AG10803 (cell line): ENCODE measurements at places on chromosomes 11 and 22.
A peak's percentile ranks its signal among the peaks of the same experiment; 100 is the strongest.

- no peak for DNase-seq
Observed at GRCh38 chr22:47203554-47203991, 441.1 kb downstream of the TBC1D22A start.

DNA sequence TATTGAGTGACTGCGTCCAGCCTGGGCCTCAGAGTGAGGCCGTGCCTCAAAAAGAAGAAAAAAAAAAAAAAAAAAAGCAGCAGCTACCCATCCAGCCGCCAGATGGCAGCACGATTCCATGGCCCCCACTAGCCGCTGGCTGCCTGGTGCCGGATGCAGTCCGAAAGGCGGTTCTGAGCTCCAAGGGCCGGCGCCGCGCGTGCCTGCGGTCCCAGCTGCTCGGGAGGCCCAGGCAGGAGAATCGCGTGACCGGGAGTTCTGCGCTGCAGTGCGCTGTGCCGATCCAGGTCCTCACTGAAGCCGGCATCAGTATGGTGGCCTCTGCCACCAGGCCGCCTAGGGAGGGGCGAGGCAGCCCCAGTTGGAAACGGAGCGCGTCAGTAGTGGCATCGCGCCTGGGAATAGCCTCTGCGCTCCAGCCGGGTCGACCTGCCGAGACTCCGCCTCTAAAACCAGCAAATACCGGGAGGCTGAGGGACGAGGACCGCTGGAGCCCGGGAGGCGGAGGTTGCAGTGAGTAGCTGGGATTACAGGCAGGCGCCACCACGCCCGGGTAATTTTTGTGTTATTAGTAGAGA is 19.3 kb downstream of the SCARF2 start:
- DNase-seq = peak; percentile 89

GRCh38 chr22:34834059-34834458 is 231.9 kb upstream of the ISX start:
- DNase-seq = no peak

GRCh38 chr11:113685654-113686359 is 20.3 kb downstream of the TMPRSS5 start:
- no peak for DNase-seq

GRCh38 chr11:28677721-28678120 is 569.5 kb downstream of the METTL15 start:
- DNase-seq = no peak

DNA sequence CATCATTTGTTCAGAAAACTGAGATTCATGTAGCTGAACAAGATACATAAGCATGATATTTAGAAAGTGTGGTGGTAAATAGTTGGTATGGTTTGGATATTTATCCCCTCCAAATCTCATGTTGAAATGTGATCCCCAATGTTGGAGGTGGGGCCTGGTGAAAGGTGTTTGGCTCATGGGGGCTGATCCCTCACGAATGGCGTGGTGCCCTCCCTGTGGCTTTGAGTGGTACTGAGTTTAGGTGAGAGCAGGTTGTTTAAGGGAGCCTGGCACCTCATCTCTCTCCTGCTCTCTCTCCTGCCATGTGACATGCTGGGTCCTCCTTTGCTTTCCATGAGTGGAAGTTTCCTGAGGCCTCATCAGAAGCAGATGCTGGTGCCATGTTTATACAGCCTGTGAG is 48.1 kb downstream of the NXPE1 start:
- no peak for DNase-seq

DNA sequence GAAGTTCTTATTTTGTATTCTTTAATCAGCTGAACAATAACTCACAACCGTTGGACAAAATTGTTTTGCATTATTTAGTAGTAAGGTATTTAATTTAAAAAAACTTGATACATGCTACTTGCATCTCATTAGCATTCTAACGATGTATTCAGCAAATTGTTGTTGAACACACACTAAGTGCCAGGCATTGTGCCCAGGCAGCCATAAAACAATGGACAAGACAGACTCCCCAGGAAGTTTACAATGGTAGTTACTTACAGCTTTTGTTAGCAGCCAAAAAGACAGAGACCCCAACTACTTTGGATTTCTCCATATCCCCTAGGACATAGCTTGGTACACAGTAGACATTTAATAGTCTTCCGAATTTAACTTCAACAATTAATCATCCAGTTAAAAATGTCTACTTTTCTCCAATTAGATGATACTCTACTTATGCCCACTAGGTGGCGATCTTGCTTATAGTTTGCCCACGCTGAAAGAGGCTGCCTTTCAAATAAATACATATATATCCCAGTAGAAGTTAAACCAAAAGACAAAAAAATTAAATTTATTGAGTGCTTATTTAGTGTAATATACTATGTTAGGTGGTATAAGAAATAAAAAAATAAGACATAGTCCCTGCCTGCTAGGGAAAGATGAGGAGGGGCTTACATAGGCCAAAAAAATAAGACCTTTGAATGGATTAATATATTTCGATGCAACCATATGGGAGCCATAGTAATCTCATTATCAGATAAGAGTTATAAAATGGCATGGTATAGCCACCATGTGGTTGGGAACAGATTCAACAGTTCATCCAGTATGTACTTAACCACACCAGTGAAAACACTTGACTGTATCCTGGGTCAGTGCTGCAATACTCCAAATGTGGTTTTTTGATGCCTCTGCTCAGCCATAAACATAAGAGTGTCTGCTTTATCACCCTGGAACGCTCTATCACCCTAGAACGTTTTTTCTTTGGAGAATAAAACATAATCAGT is 2.0 kb upstream of the FJX1 start:
- peak; percentile 68 for DNase-seq

GRCh38 chr11:59931688-59932087 is 6.5 kb upstream of the OOSP1 start:
- DNase-seq = no peak

DNA sequence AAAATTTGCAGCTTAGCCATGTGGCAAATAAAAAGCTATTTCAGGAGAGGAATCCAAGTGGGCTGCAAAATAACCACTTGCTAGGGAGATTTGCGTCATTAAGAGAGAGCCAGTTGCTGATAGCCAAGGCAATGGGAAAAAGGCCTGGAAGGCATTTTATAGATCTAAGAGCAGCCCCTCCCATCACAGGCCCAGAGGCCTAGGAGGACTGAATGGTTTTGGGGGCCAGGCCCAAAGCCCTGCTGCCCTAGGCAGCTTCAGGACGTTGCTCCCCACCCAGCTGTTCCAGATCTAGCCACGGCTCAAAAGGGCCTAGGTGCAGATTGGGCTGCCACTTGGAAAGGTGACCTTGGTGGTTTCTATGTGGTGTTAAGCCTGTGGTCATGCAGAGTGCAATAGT is 169.0 kb downstream of the AASDHPPT start:
- no peak for DNase-seq

- DNase-seq = no peak
Observed at GRCh38 chr11:26782220-26782965, 60.5 kb upstream of the SLC5A12 start.

DNA sequence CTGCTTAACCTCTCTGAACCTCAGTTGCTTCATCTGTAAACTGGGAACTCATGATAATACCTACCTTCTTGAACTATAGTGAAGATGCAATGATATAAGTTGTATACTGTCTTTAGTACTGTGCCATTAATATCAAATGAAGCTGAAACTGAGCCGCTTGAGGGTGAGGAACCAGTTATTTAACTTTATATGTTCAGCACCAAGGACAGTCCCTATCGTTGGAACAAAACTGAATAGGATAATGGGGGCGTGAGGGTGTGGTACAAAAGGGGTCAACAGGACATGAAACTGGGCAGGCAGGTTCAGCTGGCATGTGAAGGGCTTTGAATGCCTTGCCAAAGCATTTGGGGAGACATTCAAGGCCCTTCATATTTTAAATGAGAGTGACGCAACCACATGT is 112.6 kb downstream of the C11orf91 start:
- DNase-seq = no peak

DNA sequence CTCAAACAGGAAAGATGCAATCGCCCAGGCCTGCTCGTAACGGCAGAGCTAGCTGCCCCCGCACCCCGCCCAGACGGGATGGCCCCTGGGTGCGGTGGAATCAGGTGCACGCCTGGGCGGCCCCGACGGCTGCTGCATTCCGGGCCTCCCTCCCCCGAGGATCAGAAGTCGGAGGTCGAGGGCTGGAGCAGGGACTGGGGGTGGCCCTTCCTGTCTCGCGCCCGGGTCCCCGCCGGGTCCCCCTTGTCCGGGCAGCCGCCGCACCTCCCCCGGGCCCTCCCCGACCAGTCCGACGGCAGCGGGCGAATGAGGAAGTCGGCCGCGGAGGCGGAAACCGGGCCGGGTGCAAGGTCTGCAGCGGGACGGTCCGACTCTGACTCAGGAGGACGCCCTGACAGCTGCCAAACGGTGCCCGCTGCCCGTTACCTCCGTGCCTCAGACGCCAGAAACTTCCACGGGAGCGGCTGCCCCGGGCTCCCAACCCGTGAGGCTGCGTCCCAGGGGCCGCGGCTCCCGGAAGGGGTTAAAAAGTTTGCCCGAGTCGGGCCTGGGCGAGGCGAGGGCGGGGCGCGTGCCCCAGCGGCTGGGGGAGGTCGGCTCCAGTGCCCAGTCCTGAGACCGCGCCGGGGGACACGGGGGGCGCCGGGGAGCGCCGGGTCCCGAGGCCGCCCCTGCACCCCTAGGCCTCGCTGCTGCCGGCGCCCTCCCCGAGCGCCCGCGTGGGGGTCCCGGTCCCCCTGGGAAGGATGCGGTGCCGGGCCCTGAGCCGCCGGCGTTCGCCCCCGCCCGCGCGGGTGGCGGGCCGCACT is 663 bp downstream of the MYH9 start:
- DNase-seq = no peak

GRCh38 chr11:128565881-128566280 is 21.5 kb downstream of the ETS1 start:
- no peak for DNase-seq

DNA sequence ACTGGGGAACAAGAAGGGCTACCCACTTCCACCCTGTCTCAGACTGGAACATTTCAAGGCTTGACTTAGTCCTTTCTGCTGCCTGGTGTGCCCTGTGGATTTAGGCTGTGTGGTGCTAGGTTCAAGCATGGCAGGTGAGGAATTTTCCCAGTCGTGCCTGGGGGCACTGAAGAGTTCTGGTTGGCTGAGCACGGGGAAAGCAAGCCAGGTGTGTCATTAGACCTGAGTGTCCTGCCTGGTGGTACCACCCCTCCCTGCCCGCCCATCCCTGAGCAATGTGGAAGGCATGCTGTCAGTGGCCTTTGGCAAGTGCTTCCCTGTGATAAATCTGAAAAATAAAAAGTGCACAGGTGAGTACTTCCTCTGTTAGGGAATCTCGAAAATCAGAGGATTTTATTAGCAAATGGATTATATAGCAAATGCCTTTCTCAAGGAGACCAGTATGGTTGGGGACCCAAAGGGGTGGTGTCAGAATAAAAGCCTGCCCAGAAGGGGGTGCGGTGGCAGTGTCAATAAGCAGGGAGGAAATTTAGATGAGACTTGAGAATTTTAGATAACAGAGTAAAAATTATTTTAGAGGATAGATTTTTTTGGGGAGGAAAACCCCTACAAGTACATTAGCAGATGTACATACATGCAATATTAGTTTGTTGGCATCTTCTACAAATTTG is 22.8 kb downstream of the TEAD1 start:
- no peak for DNase-seq

DNA sequence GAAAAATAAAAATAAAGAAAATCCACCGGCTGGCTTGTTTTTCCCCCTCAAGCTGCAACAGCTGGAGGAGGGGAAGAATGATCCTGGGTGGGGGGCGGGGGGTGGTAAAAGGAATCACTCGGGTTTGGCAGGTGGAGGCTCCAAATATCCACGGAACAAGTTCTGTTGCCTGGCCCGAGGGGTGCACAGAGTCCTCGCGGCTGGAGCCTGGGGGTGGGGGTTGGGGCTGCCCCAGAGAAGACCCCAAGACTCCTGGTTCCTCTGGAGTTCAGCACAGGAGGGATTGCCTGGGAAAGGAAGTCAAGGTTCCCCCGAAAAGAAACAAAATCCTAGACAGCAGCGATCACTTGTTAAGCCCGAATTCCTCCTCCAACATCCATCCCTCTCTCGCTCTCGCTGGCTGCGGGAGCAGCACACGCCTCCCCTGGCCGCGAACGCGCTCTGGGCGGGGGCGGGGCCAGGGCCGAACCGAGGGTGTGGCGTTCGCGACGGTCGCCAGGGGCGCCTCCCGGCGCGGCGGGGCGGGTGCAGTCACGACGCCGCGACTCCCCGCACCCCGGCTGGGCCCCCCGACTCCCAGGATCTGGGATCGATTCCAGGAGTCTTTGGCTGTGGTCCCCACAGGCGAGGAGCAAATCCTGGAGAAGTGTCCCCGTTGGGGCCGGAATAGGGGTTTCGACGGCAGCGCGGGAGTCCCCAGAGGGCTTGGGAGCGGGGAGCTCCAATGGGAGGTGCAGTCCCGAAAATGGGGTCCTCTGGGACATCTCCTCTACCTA is at the start of gene KCNA4:
Gene KCNA4 (minus strand): TSS at position 443 of the 776 bp plus-strand sequence. CDS start 4,352 bp downstream, outside the sequence.
- DNase-seq = peak; percentile 0

DNA sequence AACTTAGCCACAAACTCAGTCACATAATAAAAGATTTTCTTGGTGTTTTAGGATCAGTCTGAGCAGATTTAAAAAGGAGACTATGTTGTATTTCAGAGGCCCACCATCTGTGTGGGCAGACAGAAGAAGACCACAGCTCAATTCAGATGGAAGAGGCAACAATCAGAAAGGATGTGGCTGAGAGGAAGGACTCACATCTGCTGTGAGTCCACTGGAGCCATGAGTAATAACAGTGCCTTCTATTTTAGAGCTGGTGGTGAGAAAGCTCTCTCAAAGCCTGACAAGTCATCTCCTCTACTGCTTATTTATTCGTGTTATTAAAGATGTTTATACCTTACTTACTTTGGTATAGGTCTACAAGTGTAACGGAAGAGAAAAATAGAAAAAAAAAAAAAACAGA is 357.2 kb downstream of the OPCML start:
- no peak for DNase-seq

GRCh38 chr11:113373306-113373705 is 14.3 kb upstream of the ANKK1 start:
- peak; percentile 67 for DNase-seq

GRCh38 chr11:112200252-112200651 is 24.9 kb downstream of the BCO2 start:
- DNase-seq = no peak

DNA sequence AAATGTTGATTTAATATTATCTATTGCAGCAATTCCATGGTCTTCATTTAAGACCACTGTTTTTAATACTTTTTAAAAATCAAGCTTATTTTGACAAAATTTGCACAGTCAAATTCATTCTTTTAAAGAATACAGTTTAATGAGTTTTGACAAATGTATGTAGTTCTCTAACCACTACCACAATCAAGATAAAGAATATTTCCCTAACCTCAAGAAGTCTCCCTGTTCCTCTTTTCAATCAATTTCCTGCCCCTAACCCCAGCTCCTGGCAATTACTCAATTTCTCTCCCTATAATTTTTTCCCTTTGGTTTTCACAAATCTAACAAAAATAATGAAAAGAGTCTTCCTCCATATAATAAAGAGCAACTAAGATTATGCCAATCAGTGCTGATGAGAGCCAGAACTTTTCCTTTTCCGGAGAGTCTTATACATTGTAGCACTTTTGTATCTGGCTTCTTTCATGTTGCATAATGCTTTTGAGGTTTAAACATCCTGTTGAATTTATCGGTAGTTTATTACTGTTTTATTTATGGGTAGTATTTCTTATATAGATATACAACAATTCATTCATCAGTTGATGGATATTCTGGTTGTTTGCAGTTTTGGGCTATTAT is 231.7 kb downstream of the AASDHPPT start:
- no peak for DNase-seq

- peak; percentile 17 for DNase-seq
Observed at GRCh38 chr11:83122050-83122449, 34.9 kb upstream of the PCF11 start.
